ENCODE measurements at places on chromosomes 12 and 14. TPM values are rescaled to one million over a fixed set of nuclear protein-coding genes. Genes with fewer than 3 reads are reported as not detected.

KRT80 gene
- 0.13 TPM for total RNA-seq

B3GNT4 gene
- not detected for total RNA-seq

APOLD1 gene
- total RNA-seq = 41.1 TPM

CFAP73 gene
- total RNA-seq = 0.98 TPM

RABGGTA gene
- 31.9 TPM for total RNA-seq

GPR68 gene
- total RNA-seq = 1.6 TPM

UNG gene
- 15.9 TPM for total RNA-seq

ACVRL1 gene
- 57.6 TPM for total RNA-seq

MYH6 gene
- not detected for total RNA-seq

RNASE11 gene
- not detected for total RNA-seq

SYNDIG1L gene
- total RNA-seq = 0.58 TPM

SERPINA12 gene
- total RNA-seq = not detected

GDF3 gene
- 1.3 TPM for total RNA-seq

ADAMTS20 gene
- not detected for total RNA-seq

LTB4R2 gene
- 5.6 TPM for total RNA-seq

MYF6 gene
- not detected for total RNA-seq

IRAK4 gene
- total RNA-seq = 20.7 TPM

DNA sequence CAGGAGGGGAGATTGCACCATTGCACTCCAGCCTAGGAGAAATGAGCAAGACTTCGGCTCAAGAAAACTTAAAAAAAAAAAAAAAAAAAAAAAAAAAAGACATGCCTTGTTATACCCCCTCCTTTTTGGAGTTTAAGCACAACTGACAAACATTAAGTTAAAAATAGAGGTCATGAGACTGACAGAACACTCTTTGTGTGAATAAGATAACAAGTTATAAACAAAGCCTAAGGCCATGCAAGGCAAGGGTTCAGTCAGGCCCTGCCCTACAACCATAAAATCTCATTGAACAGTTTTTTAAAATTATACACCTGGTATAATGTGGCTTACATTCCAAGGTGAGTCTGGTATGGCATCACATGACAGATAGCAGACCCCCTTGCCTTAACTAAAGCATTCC lies 39.3 kb downstream of the TSPAN19 start:
- no peak for DNase-seq

GRCh38 chr14:53183056-53183455 lies 29.9 kb upstream of the DDHD1 start:
- DNase-seq = no peak

GRCh38 chr12:85424581-85425348 lies 144.7 kb downstream of the ALX1 start:
- no peak for DNase-seq

- DNase-seq = peak; percentile 58
These were observed 1.6 kb downstream of the SIX4 start for GRCh38 chr14:60722357-60723115.

DNA sequence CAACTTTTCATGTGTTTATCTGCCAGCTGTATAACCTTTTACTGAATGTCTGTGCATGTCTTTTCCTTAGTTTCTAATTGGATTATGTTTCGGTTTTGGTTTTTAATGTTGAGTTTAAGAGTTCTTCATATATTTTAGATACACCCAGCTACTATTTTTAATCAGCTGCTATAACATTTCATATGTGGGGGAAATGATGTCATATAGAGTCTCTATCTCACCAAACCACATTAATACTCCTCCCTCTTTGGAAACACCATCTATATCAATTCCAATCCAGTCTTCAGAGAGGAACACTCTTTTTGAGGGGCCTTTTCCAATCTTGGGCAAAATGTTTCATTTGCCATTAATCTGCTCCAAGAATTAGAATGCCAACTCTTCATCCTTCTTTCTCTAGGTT lies 28.5 kb upstream of the GCH1 start:
- DNase-seq = no peak

GRCh38 chr12:59452746-59453145 lies 143.1 kb upstream of the SLC16A7 start:
- DNase-seq = no peak

DNA sequence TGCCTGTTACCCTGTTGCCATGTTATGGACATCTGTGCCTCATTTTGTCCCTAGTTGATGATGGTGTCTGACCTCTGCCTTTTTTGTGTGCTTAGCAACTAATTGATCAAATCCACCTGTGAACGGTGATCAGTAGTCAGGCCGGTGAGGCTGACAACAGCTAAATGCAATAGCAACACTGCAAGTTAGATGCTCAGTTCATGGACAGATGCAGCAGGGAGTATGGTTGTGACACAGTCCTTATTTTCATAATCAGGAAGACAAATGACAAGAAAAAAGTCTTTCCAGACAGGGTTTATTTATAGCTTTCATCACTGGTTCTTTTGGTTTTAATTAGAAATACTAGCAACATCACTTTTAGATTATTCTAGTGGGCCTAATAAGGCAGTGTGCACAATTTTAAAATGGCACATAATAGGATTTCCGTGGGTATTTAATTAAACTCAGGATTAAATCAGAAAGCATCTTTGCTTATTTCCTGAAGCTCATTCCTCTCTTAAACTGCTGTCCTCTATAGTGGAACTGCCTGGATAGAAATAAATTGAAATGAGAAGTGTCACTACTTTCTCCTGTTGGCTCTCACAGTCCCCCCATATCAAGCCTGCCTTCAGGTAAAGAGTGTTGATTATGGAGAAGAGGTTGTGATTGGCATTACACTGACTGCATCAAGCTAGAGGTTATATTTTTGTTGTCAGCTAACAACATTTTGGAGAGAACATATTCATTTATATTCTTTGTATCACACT lies 281.1 kb upstream of the NAV3 start:
- DNase-seq = no peak

DNA sequence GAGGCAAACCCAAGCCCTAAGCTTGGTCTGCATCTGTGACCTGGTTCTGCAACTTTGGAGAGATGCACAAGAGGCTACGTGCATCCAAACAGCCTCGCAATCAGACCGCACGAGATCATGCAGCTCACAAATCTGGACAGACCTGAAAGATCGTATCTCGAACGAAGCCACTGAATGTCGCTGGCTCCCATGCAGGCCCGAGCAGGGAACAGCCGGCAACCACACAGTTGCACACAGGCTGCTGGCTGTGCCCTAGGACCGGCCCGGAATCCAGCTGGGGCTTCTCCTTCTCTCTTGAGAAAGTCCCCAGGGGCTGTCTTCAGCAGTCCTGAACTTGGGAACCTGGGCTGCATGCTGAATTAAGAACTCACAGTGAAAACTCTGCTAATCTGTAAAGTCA lies 27.9 kb downstream of the WNT5B start:
- DNase-seq = peak; percentile 49

GRCh38 chr14:74438351-74438915 lies 12.4 kb upstream of the SYNDIG1L start:
- DNase-seq = no peak

- peak; percentile 37 for DNase-seq
These were observed 29.7 kb upstream of the BEGAIN start for GRCh38 chr14:100616854-100617409.

GRCh38 chr14:81384900-81385299 lies 15.2 kb downstream of the STON2 start:
- DNase-seq = no peak

DNA sequence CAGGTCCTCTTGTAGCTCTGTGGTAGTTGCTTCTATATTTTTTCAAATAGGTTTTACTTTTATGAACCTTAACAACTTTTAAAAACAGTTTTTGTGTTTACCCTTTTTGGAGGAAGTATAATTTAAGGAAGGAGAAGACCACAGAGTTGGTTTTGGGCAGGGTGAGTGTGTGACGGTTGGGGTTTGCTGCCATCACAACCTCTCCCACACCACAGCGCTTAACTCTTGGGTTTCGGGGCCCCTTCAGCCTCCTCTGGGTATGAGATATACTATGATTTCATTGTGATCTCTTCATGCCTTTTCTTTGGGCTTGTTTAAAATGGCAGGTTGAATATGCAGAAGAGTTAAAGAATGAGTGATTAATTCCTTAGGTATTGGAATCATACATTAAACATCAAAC lies 228.7 kb upstream of the CRY1 start:
- no peak for DNase-seq

GRCh38 chr12:124352839-124353238 lies 57.9 kb downstream of the RFLNA start:
- DNase-seq = no peak

GRCh38 chr14:58082491-58083098 lies 69.4 kb downstream of the ARMH4 start:
- DNase-seq = no peak

- DNase-seq = no peak
These were observed 57.9 kb upstream of the FICD start for GRCh38 chr12:108457006-108457733.

DNA sequence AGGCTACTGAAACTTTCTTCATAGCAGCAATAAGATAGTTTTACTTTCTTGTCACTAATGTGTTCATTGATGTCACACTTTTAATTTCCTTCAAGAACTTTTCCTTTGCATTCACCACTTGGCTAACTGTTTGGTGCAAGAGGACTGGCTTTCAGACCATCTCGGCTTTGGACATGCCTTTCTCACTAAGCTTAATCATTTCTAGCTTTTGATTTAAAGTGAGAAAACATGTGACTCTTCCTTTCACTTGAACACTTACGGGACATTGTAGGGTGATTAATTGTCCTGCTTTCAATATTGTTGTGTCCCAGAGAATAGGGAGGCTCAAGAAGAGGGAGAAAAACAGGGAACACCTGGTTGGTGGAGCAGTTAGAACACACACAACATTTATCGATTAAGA lies 41.9 kb downstream of the IFNG start:
- no peak for DNase-seq

DNA sequence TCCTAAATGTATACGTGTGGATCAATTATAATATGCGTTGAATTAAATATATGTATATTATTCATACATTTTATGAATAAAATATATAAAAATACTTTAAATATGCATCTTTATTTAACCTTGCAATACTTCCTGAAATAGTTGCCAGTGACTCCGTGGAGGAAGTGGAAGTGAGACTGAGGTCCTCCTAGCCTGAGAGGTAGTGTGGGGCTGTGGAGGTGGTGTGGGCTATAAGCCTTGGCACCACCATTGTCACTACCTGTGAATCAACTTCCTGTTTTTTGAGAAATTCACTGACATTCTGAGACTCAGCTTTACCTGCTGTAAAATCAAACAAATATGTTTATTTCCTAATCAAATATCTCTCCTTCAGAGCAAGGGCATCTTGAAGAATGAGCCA lies 514.2 kb downstream of the VRK1 start:
- DNase-seq = no peak

DNA sequence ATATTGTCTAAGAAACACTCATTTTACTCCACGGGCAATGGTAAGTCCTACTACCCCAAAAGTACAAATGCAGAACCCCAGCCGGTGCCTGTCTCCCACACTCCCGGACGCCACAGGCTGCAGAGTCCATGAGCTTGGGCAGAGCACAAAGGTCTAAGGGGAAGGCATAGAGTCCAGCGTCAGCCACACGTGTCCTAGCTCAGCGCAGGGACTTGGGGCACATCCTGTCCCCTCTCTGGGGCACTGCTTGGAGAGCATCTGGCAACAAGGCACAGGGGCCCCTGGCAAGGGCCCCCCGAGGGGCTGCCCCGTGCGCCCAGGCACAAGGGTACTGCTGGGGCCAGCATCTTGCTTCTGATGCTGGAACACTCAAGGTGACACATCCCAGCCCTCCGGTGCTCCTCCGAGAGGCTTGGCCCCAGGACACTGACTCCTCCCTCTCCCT lies 58.4 kb downstream of the BCL11B start:
- DNase-seq = no peak

- DNase-seq = peak; percentile 62
These were observed 337.4 kb upstream of the RGS6 start for GRCh38 chr14:71594821-71595220.

- no peak for DNase-seq
These were observed 71.1 kb downstream of the FUT8 start for GRCh38 chr14:65483647-65484046.

DNA sequence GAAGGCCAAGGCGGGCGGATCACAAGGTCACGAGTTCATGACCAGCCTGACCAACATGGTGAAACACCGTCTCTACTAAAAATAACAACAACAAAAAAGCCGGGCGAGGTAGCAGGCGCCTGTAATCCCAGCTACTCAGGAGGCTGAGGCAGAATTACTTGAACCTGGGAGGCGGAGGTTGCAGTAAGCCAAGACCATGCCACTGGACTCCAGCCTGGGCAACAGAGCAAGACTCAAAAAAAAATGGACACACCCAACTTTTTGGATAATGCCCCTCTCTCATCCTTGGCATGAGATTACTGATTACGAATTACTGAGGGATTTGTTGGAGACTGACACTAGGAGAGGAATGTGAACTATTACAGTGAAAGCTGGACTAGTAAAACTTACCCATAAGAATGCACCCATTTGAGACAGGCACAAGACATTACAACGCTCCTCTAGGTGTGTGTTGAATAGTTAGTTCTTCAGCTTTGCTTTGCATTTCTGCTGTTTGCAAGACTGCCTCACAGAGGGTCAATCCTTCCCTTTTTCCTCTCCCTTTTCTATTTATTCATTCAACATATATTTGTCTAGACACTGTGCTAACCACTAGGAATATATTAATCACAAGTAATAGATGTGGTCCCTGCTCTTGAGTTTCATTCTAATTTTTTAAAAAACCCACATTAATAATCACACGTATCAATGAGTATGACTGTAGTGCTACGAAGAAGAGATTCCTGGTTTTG lies 46.0 kb upstream of the OR5AU1 start:
- DNase-seq = no peak

- no peak for DNase-seq
These were observed 24.8 kb upstream of the CAPRIN2 start for GRCh38 chr12:30779578-30779977.

GRCh38 chr14:90140298-90140955 lies 78.6 kb downstream of the KCNK13 start:
- no peak for DNase-seq

DNA sequence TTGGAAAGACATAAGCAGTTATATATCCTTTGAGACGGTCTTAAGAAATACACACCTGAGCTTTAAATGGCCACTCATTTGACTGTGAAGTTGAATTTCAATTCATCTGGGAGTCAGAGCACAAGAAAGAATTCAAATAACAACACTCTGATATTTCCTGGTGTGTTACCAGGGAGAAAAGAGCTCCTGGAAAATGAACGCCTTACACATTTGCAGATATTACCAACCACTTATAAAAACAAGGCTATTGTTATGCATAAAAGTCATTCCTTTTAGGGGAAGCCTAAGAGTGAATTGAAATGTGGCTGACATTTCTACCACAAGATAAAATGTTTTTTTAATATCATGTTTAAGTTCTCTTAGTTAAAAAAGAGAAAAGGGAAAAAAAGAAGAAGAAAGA lies 229.2 kb upstream of the PLEKHG7 start:
- no peak for DNase-seq

DNA sequence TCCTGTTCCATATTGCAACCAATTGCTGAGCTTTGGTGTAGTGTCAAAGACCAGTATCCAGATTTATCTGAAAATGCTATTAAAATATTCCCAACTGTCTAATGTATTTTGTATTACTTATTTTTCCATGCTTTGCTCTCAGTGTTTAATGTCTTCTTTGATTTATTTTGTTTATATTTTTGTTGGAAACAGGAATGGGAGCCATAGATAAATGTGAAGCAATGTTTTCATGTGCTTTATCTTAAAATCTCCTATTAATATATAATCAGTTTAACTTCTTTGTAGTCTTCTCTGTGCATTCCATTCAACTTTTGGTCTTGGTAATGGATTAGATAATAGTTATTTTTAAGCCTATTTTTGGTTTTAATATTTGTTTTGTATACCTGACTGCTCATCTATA lies 8.8 kb downstream of the RAP1B start:
- no peak for DNase-seq

Data from sciatic nerve (tissue), 2 donors.